ENCODE measurements at places on chromosomes 12 and 14.

- no peak for DNase-seq
These were observed 5.4 kb downstream of the DDN start for GRCh38 chr12:48993787-48994186.

DNA sequence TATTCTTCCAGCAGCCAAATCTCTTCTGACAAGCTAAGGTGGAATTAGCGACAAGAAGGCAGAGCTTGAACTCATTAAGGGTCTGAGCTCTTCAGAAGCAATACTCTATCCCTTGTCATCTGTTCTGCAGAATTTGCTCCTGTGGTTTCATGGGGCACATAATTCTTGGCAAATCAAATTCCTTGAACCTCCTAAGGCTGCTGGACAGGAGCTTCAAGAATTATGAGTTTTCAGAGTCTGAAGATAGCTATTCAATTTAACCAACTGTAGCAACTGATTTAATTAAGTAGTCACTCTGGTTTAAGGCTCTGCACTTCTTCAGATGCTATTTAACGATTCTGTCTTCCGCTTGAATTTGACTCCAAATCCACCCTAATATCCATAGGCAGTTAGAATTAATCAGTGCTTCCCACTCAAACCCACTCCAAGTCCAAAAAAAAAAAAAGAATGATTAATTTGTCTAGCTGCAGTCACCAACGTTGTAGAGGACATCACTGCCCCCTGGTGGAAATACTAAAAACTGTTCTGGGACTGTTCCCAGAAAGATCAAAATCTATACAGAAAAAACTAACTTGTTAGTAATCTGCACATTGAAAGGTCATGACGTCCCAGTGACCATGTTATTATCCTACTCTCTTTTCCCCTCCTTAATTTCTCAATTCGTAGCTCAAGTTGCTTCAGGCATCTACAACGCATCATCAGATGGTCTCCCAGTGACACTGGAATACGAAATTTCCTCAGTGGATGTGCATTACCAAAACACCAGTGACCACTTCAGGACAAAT is 169.9 kb downstream of the KIF21A start:
- peak; percentile 12 for DNase-seq

DNA sequence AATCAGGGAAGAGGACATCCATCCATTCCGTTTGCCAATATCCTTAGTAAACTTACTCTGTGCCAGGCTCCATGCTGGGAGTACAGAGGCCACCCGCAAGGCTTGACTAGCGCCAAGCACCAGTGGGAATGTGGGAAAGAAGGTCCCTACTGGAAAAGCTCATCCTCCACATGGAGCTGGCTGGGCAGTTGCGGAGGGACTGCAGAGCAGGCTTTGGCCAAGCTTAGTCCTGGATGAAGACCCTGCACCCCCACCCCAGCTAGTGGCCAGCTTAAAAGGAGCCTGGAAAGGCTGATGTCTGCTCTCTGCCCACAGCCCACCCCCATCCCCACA is 22.4 kb upstream of the EIF2B2 start:
- DNase-seq: no peak

DNA sequence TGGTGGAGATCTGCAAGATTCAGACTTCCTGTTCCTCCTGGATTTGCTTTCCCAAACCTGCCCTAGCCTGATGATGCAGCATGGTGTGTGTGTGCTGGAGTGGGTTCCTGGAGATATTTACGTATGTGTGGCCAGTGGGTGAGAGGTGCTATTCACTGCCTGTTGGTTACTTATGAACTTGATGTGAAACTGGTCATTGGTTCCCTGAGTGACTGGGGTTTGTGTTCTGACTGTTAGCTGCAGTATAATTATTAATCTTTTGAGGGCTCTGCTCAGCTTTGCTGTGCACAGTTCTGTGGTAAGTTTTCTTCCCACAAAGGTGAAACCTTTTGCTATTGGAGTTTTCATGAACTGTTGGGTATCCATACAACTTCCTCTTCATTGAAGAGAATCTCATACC is 541.8 kb upstream of the FBXO33 start:
- DNase-seq: no peak

- DNase-seq: no peak
These were observed 99.8 kb upstream of the RESF1 start for GRCh38 chr12:31859232-31859977.

DNA sequence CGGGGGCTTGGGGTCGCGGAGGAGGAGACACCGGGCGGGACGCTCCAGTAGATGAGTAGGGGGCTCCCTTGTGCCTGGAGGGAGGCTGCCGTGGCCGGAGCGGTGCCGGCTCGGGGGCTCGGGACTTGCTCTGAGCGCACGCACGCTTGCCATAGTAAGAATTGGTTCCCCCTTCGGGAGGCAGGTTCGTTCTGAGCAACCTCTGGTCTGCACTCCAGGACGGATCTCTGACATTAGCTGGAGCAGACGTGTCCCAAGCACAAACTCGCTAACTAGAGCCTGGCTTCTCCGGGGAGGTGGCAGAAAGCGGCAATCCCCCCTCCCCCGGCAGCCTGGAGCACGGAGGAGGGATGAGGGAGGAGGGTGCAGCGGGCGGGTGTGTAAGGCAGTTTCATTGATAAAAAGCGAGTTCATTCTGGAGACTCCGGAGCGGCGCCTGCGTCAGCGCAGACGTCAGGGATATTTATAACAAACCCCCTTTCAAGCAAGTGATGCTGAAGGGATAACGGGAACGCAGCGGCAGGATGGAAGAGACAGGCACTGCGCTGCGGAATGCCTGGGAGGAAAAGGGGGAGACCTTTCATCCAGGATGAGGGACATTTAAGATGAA is 630 bp downstream of the FOS start:
- DNase-seq: peak; percentile 24

DNA sequence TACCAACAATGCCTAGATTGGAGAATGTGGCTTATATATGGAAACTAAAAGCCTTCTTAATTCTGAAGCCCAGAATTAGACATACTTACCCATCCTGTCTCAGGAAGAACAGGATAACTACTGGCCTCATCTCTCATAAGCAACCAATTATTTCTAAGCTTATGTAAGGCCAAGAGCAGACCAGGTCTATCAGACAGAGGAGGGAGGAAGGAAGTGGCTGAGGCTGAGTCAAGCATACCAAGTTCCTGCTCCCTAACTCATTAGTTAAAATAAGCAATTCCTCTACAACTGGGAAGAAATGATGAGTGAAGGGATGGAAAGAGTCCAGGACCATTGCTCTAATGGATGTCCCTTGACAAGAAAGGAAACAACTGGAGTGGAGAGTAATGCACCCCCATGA is 27.0 kb upstream of the INSM2 start:
- DNase-seq: no peak

GRCh38 chr14:90616313-90616712 is 199.9 kb downstream of the TTC7B start:
- DNase-seq: no peak

GRCh38 chr12:29176941-29177340 is 27.9 kb downstream of the FAR2 start:
- DNase-seq: no peak

DNA sequence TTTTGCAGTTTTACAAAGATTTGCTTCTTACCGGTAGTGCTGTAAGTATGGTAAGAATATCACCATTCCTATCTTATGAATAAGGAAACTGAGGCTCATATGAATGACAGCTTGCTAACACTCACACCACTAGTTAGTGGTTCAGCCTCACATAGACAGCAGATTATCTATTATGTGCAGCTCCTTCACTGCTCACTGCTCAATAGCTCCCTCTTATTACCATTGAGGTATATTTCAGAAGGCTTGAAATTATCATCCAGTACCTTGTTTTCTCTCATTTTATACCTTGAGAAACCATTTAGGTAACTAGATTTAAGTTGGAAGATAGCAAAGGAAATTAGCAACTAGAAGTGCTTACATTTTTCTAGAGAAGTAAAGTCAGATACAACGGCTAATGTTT is 15.5 kb downstream of the RIC8B start:
- no peak for DNase-seq
